Naive B cell (primary cell): ENCODE measurements at places on chromosomes 1 and 21. TPM values are rescaled to one million over a fixed set of nuclear protein-coding genes. Genes with fewer than 3 reads are reported as not detected.

The CHODL gene
- 0.40 TPM for polyA plus RNA-seq

The BGLAP gene
- polyA plus RNA-seq, result not detected

The NPL gene
- 1.5 TPM for polyA plus RNA-seq

The WDR64 gene
- 0.14 TPM for polyA plus RNA-seq

The NLRP3 gene
- not detected for polyA plus RNA-seq

The KRTAP13-2 gene
- not detected for polyA plus RNA-seq

The ROR1 gene
- polyA plus RNA-seq, result 1.4 TPM

The GUCA2B gene
- polyA plus RNA-seq, result not detected

The KRTAP21-2 gene
- polyA plus RNA-seq, result not detected

The SLC6A17 gene
- polyA plus RNA-seq, result not detected

The KIAA0040 gene
- polyA plus RNA-seq, result 116 TPM

The GBP5 gene
- polyA plus RNA-seq, result 22.4 TPM

The RIMS3 gene
- 2.9 TPM for polyA plus RNA-seq

The FAM72D gene
- polyA plus RNA-seq, result not detected

The FALEC gene
- 1.1 TPM for polyA plus RNA-seq

The CFHR3 gene
- not detected for polyA plus RNA-seq

The UMODL1 gene
- 0.04 TPM for polyA plus RNA-seq

The ZBTB8B gene
- not detected for polyA plus RNA-seq

The S100A9 gene
- polyA plus RNA-seq, result 194 TPM

The SYNC gene
- not detected for polyA plus RNA-seq

The SPRR2F gene
- polyA plus RNA-seq, result not detected

The IGSF3 gene
- polyA plus RNA-seq, result not detected

The TMPRSS3 gene
- not detected for polyA plus RNA-seq

The CD34 gene
- polyA plus RNA-seq, result not detected

The WNT9A gene
- not detected for polyA plus RNA-seq

The RSRP1 gene
- 68.0 TPM for polyA plus RNA-seq

The RNU1-4 gene
- 55.0 TPM for polyA plus RNA-seq

The MAP3K6 gene
- 1.0 TPM for polyA plus RNA-seq

The SYT6 gene
- not detected for polyA plus RNA-seq

The PTAFR gene
- polyA plus RNA-seq, result 5.5 TPM

The ARMH1 gene
- polyA plus RNA-seq, result 28.1 TPM

The GBP6 gene
- polyA plus RNA-seq, result not detected

The USP48 gene
- polyA plus RNA-seq, result 30.3 TPM

The VPS45 gene
- polyA plus RNA-seq, result 25.9 TPM

The BMP8B gene
- 0.09 TPM for polyA plus RNA-seq

The DMBX1 gene
- not detected for polyA plus RNA-seq

The GPR157 gene
- 0.60 TPM for polyA plus RNA-seq

The AKNAD1 gene
- not detected for polyA plus RNA-seq

The HAO2 gene
- not detected for polyA plus RNA-seq

The GJB4 gene
- polyA plus RNA-seq, result not detected

The DCST1 gene
- polyA plus RNA-seq, result not detected

The FCGR3B gene
- polyA plus RNA-seq, result 1.2 TPM

The HTR6 gene
- polyA plus RNA-seq, result not detected
